ENCODE measurements at places on chromosomes 1 and 21. TPM values are rescaled to one million over a fixed set of nuclear protein-coding genes. Genes with fewer than 3 reads are reported as not detected.

The ZNF124 gene
- total RNA-seq: 35.1 TPM

The HEYL gene
- not detected for total RNA-seq

The MYCL gene
- 0.09 TPM for total RNA-seq

The LRRIQ3 gene
- 1.1 TPM for total RNA-seq

The DIO1 gene
- total RNA-seq: not detected

The E2F2 gene
- total RNA-seq: not detected

The FCRL1 gene
- not detected for total RNA-seq

The PROK1 gene
- not detected for total RNA-seq

The PLA2G2F gene
- not detected for total RNA-seq

The LDLRAD1 gene
- total RNA-seq: not detected

The FOXD3 gene
- total RNA-seq: not detected

The APP gene
- 911 TPM for total RNA-seq

The SPATA1 gene
- 0.77 TPM for total RNA-seq

The GBP2 gene
- 87.7 TPM for total RNA-seq

The CLDN14 gene
- total RNA-seq: not detected

The SEC22B gene
- 56.1 TPM for total RNA-seq

The OLIG2 gene
- total RNA-seq: not detected

The ZNF362 gene
- 3.1 TPM for total RNA-seq

The CRNN gene
- total RNA-seq: under 0.01 TPM

The NPPA gene
- total RNA-seq: not detected

The CDC20 gene
- 1.2 TPM for total RNA-seq

The GIPC2 gene
- 0.09 TPM for total RNA-seq

The RAP1A gene
- 14.2 TPM for total RNA-seq

The DYNLT5 gene
- not detected for total RNA-seq

The NUDT4B gene
- 5.5 TPM for total RNA-seq

The PPT1 gene
- total RNA-seq: 24.6 TPM

The AMY1B gene
- not detected for total RNA-seq

The RSPO1 gene
- total RNA-seq: 0.16 TPM

The RSRP1 gene
- total RNA-seq: 122 TPM

The CYP4Z1 gene
- total RNA-seq: not detected

The PLA2G2A gene
- total RNA-seq: not detected

The IVL gene
- total RNA-seq: not detected

The HRNR gene
- total RNA-seq: not detected

All from bronchial smooth muscle cell (primary cell).